Activated T-cell treated with anti-CD3 and anti-CD28 coated beads for 1 hour (primary cell): ENCODE measurements at places on chromosomes 3 and 15.

DNA sequence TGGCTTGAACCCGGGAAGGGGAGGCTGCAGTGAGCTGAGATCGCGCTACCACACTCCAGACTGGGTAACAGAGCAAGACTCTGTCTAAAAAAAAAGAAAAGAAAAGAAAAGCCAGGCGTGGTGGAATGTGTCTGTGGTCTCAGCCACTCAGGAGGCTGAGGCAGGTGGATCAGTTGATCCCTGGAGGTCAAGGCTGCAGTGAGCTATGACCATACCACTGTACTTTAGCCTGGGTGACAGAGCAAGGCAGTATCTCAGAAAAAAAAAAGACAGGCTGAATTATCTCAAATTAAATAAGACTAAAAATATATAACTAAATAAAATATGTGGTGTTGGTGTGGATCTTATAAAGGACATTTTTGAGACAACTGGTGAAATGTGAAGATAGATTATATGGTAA is 20.6 kb downstream of the SMARCC1 start:
- DNase-seq: no peak

DNA sequence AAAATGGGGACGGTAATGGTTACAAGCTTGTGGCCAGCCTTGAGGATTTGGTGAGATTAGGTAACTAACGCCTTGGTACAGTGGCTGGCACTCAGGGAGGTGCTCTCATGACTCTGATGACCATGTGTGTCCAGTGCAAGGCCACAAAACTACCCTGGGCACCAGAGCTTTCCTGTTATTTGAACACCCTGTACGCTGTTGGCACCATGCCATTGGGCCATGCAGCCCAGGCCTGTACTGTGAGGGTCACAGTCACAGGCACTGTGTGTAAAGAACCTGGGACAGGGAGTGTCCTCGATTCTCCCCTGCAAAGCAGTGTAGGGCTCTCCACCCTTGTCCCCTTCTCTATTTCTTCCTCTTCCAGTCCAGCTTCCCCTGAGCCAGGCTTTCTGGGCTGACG is 6.3 kb downstream of the TMEM43 start:
- DNase-seq: no peak

GRCh38 chr3:190458040-190458439 is 8.3 kb upstream of the TMEM207 start:
- DNase-seq: no peak

DNA sequence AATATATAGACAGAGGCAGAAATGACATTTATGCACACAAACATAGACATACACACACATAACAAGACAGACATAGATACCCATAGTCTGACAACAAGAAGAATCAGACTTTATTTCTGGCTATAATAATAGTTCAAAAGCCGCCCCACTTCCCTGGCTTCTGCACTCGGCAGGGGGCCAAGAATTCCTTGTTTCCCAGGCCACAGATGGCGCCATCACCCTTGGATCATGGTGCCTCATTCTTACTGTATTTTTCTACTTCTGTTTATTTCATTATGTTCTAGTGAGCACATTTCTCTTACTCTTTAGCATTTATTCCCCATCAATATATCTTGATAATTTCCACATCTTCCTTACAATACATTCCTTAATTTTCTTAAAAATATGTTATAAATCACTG is 387.5 kb downstream of the NLGN1 start:
- DNase-seq: no peak

- DNase-seq: no peak
Measured at GRCh38 chr15:55530861-55531313, 22.9 kb upstream of the DNAAF4 start.
